ENCODE measurements at places on chromosomes 4 and X. TPM values are rescaled to one million over a fixed set of nuclear protein-coding genes. Genes with fewer than 3 reads are reported as not detected.

The FGF13 gene
- total RNA-seq, result not detected

The MORF4L2 gene
- 933 TPM for total RNA-seq

DNA sequence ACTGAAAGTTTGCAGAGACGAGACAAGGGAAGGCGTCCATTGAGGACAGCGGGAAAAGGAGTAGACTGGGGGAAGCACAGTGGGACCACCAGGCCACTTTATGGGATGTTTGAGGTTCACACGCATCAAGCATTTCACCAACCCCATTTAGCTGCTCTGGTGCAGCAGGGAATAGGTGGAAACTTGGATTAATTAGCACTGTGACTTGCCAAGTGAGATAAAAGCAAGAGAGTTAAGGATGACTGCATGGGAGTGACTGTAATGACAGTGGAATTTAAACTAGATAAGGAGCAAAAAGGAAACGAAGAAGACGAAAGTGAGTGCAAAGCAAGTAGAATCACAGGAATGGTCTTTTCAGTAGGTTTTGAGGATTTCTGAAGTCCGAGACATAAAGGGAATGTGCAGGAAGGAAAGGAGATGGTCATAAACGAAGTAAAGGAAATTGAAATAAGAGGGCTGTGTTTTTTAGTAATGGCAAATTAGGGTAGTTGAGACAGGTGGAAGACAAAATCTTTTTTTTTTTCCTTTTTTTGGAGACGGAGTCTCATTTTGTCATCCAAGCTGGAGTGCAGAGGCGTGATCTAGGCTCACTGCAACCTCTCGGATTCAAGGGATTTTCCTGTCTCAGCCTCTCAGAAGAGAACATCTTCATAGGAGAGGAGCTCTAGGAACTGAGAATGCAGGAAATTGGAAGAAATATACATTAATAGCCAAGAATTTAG, 119.0 kb upstream of the MAP9 start:
- DNase-seq, result no peak

- peak; percentile 17 for DNase-seq
These were observed 161.6 kb downstream of the PCDH18 start for GRCh38 chr4:137370679-137371078.

- no peak for DNase-seq
These were observed 52.8 kb upstream of the CD99 start for GRCh38 chrX:2638279-2638678.

DNA sequence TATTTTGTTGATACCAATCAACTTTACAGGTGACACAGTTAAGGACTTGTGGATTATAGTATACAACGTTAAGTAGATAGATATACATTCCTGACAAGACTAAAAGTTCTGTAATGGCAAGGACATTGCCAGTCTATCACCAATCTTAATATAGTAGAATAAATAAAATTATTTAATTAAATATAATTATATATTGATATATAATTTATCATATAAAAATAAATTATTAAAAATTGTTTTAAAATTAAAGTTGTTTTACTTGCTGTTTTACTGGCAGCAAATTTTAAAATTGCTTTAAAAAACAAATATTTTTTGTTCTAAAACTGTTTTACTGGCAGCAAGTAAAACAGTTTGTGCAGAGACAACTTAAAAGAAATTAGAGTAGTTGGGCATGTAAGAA, 18.7 kb downstream of the TNIP3 start:
- no peak for DNase-seq

The UCHL1 gene
- 579 TPM for total RNA-seq

The HTR2C gene
- total RNA-seq, result under 0.01 TPM

GRCh38 chr4:93237521-93237920, 591.0 kb upstream of the ATOH1 start:
- no peak for DNase-seq

The FAM3A gene
- total RNA-seq, result 23.5 TPM

The SLC6A14 gene
- total RNA-seq, result not detected

GRCh38 chrX:132216283-132216682, 3.0 kb downstream of the RAP2C start:
- peak; percentile 58 for DNase-seq

The NCAPG gene
- total RNA-seq, result 32.8 TPM

The DRD5 gene
- total RNA-seq, result not detected

DNA sequence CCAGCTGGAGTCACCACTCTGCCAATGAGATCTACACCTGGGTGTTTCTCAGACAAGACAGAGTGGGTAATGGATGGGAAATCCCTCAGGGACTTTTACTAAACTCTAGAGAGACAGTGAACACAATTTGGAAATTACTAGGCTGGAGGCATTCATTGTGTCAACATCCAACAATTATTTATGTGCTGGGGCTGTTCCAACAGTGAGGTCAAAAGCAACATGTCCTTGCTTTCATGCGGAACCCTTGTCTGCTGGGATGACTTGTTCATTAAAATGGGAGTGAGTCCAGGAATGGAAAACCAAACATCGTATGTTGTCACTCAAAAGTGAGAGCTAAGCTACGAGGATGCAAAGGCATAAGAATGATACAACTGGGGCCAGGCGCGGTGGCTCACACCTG, 54.0 kb downstream of the DRD5 start:
- DNase-seq, result no peak

The CPE gene
- total RNA-seq, result 3.5 TPM

- peak; percentile 40 for DNase-seq
These were observed 221.3 kb downstream of the ANTXR2 start for GRCh38 chr4:79851625-79852304.

The TLR1 gene
- total RNA-seq, result 0.32 TPM

DNA sequence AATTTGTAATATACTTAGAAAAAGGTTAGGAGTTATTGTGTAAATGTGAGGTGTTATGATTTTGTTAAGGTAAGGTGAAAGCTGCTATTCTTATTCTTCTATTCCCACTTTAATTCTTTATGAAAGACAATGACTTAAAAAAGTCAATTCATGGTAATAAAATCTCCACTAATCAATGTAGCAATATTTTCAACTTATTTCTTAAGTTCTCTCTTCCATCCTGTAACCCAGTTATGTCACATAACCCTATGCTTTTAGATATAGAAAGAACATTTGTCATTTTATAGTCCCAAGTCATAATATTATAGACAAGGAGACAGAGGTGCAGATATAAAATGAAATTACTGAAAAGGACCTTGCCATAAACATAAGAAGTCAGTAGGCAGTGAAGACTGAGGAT, 157.9 kb upstream of the SLC7A11 start:
- DNase-seq, result no peak

DNA sequence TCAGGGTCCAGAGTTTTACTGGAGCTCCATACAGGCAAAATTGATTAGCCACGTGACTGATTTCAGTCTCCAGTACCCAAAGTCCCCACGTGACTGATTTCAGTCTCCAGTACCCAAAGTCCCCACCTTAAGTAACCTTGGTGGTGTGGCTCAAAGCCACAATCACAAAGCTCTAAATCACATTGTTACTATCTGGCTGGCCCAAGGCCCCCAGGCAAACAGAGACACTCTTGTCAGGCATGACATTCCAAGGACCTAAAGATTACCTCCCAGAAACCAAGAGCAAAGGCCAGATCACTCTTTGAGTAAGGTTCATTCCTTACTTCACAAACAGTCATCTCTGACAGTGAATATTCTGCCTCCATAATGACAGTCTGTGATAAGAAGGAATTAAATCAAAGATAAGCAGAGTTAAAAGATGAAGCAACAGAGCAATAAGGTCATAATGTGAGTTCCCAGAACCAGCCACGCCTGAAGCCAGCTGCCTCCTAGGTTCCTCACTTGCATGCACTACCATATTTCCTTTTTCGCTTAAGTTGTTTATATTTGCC, 78.5 kb downstream of the ANXA3 start:
- peak; percentile 77 for DNase-seq

DNA sequence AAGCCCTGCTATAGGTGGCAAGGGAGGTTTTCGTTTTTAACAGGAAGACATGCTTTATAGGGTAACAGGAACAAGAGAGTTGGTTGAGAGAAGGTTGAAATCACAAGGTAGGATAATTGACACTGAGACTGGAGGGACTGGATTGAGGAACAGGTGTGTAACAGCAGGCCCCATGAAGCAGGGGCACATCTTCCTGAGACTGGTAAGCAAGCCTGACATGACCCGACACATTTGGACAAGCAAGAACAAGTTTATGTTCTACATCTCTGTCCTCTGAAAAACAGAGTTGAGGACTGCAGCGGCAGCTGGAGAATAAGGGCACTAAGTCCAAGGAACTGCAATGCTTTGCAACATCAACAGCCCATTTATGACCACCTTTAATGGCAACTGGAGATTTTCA, 5.2 kb downstream of the RPS4X start:
- no peak for DNase-seq

GRCh38 chrX:1392376-1393068, 609 bp upstream of the SLC25A6 start:
- DNase-seq, result peak; percentile 68

- DNase-seq, result no peak
These were observed 29.5 kb downstream of the CCNQ start for GRCh38 chrX:153569475-153569874.

The MAGEE2 gene
- not detected for total RNA-seq

DNA sequence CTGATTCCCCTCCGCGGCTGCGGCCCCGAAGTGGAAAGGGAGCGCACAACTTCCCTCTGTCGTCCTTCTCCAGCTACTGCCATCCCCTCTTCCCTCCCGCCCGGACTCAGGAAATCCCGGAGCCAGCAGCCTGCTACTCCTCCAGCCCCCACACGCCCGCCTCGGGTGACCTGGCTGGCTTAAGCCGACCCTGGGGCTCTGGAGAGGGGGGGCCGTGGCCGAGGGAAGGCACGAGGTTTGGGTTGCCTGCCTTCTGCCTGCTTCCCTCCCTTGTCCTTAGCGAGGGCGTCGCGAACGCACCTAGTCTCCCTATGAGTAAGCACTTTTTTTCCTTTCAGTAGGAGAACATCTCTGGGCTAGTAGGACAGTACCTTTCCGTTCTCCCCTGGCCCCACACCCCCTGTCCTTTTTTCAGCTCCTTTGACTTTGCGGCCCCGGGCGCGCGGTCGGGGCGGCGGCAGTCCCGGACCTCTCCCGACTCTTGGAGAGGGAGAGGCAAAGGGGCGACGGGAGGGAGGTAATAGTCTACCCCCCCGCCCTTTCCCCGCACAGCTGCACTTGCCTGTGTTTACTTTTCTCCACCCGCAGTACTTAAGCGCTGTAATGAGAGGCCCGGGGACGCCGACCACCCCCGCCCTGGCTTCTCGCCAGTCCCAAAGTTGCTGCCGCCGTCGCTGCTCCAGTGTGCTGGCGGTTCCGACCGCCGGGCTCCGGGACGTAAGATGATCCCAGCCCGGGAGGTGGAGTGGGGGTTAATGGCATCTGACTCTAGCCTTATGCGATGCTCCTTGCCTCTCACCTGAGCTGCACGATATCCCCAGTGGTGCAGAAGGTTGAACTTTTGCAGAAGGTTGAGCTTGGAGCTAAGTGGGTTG, 868 bp downstream of the PLS3 start:
- DNase-seq, result peak; percentile 49

DNA sequence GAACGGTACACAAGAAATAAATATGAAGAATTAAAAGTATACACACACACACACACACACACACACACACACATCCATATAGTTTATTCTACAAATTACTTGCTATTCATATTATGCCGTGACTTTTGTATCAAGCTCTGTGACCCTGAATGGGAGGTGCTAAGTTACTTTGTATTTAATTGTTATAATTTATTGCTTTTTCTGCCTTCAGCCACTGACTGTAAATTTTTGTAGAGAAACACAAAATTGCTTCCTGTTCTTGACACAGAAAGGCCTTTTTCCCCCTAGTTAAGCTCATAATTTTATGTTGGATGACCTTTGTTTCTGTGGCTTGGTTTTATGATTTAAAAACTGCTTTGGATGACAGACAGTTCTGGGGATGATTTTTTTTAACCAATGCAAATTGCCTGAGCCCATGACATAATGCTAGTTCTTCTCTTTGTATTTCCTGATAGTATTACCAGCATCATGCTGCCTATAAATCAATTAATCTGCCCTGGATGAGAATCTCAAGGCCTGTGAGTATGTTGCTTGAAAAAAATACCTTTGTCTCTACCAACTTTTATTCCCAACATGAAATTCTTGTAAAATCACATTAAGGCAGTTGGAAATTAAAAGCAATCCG, 140.0 kb downstream of the FMR1NB start:
- no peak for DNase-seq

DNA sequence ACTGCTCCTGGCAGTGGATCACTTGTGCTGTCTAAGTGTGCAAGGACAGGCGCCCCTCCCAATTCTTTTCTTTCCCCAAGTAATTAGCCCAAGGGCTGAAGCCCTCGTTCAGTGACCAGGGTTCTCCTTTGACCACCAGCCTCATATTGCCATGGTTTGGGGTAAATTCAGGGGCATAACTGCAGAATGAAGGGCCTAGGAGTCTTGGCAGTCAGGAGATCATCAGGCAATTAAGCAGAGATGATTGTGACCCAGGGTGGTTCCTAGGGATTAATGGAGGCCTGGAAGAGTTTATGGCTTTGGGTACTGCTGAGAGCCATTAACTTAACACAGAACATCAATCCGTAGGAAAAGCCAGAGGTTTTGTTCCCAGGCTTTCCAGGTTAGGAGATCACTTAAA, 170.7 kb downstream of the PTTG2 start:
- no peak for DNase-seq

The SSX2 gene
- not detected for total RNA-seq

GRCh38 chr4:23153076-23153475, 460.3 kb downstream of the GBA3 start:
- DNase-seq, result no peak

- no peak for DNase-seq
These were observed 98.2 kb upstream of the CBR4 start for GRCh38 chr4:169108303-169108702.

GRCh38 chr4:56626963-56627362, 54.1 kb downstream of the HOPX start:
- no peak for DNase-seq

- DNase-seq, result no peak
These were observed 372.3 kb downstream of the TMA16 start for GRCh38 chr4:163866728-163867315.
